ENCODE measurements at places on chromosomes 7 and 10. TPM values are rescaled to one million over a fixed set of nuclear protein-coding genes. Genes with fewer than 3 reads are reported as not detected.

Gene SEC24C
- 71.4 TPM for total RNA-seq

Gene NKX6-2
- total RNA-seq = not detected

Gene CARD11
- total RNA-seq = 5.7 TPM

Gene CLRN3
- total RNA-seq = not detected

Gene SMARCD3
- 53.1 TPM for total RNA-seq

Gene DYNC1I1
- total RNA-seq = 1.3 TPM

Gene PAX4
- total RNA-seq = not detected

Gene GIMAP4
- 95.7 TPM for total RNA-seq

Gene CADPS2
- total RNA-seq = 41.1 TPM

Gene BMPER
- total RNA-seq = 7.4 TPM

Gene SPACDR
- 1.7 TPM for total RNA-seq

Gene HOXA5
- 16.0 TPM for total RNA-seq

Gene NEUROG3
- total RNA-seq = not detected

Gene CALML5
- not detected for total RNA-seq

Gene ARHGAP22
- total RNA-seq = 9.6 TPM

Gene PRF1
- total RNA-seq = 29.5 TPM

Gene HOXA13
- not detected for total RNA-seq

Gene DKK1
- total RNA-seq = 2.5 TPM

Gene ARL3
- total RNA-seq = 7.3 TPM

Gene IPMK
- 7.5 TPM for total RNA-seq

Gene POT1
- 19.4 TPM for total RNA-seq

Gene TAF3
- 10.8 TPM for total RNA-seq

Gene ERV3-1
- 32.0 TPM for total RNA-seq

Gene SRRM3
- total RNA-seq = 0.86 TPM

Gene SGPL1
- total RNA-seq = 41.2 TPM

Gene UTF1
- total RNA-seq = not detected

Gene DNA2
- 7.1 TPM for total RNA-seq

Gene SDK1
- 10.0 TPM for total RNA-seq

Gene FRMPD2
- total RNA-seq = 5.3 TPM

Gene RAMP3
- total RNA-seq = 183 TPM

Gene GIMAP5
- total RNA-seq = 31.9 TPM

Gene STEAP4
- total RNA-seq = 63.5 TPM

Gene INSYN2A
- total RNA-seq = not detected

Gene MYL10
- total RNA-seq = not detected

Gene HHEX
- total RNA-seq = 19.5 TPM

Gene SOSTDC1
- total RNA-seq = 8.7 TPM

Gene ANKRD7
- total RNA-seq = not detected

Gene POLR2J
- 37.9 TPM for total RNA-seq

Gene MSMB
- 5.3 TPM for total RNA-seq

Gene FGF8
- total RNA-seq = not detected

Gene GLCCI1
- 63.9 TPM for total RNA-seq

Gene RPEL1
- 0.30 TPM for total RNA-seq

Gene CYP2C8
- 0.92 TPM for total RNA-seq

Gene CYP3A4
- not detected for total RNA-seq

Gene FAM221A
- 10.3 TPM for total RNA-seq

Gene OR9A2
- total RNA-seq = not detected

Gene CCL26
- total RNA-seq = not detected

Gene TASOR2
- 48.9 TPM for total RNA-seq

Gene NEURL1
- 0.95 TPM for total RNA-seq

Gene PBLD
- total RNA-seq = 2.6 TPM

Gene SEMA4G
- 5.1 TPM for total RNA-seq

Gene IFIT1B
- not detected for total RNA-seq

Gene ADAM8
- total RNA-seq = 18.7 TPM
